Stimulated activated CD4-positive, alpha-beta T cell treated with anti-CD3 and anti-CD28 coated beads, Interleukin-2, amount 100 ng/mL, for 24 hours (primary cell): ENCODE measurements at places on chromosomes 4 and X.

DNA sequence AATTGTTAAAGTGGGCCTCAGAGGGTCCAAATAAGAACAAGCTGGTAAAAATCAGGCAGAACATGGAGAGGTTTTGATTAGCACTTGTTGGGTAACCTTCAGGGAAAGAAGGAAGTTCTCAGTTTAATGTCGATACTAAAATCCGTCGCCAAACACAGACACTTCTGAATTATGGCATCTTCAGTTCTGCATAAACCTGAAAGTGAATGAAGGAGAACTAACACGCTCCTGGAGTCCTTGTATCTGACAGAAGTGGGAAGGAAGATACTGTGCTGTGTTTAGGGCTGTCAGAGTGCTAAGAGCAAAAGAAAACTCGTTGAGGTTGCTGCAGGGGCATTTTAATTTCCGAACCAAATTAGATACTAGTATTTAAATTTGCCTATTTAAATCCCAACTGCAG, 106.2 kb downstream of the TMA16 start:
- DNase-seq: no peak

- peak; percentile 15 for DNase-seq
Measured at GRCh38 chr4:151408380-151408629, 671 bp upstream of the FHIP1A start.

DNA sequence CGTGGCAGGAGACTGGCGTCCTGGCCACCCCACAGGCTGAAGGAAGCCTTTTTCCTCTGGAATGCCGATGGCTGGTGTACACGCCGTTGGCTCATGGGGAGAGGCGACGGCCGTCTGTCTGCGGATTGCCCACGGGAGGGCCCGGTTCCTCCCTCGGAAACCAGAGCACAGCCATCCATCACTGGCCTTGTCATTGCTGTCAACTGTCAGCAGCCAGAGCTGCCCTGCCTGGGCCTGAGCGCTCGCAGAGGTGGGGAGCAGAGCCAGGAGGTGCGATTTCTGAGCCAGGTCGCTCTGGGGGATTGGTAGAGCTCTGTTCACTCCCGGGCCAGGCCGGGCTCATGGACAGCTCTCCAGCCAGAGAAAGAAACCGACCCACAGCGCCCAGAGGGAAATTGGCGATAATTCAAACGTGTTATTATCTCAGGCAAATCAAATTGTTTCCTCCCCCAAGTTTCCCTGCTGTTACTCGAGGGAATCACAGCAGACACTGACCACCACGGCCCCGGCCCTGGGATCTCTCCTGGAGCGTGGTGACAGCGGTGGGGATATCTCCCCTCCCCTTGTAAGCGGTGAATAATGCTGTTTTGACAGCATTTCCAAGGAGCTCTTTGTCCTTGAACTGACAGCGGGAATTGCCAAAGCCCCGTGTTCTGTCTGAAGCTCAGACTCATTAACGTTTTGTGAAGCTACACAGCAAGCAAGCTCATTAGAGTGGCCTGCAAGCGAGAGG, 220.9 kb upstream of the PSAPL1 start:
- DNase-seq: no peak

DNA sequence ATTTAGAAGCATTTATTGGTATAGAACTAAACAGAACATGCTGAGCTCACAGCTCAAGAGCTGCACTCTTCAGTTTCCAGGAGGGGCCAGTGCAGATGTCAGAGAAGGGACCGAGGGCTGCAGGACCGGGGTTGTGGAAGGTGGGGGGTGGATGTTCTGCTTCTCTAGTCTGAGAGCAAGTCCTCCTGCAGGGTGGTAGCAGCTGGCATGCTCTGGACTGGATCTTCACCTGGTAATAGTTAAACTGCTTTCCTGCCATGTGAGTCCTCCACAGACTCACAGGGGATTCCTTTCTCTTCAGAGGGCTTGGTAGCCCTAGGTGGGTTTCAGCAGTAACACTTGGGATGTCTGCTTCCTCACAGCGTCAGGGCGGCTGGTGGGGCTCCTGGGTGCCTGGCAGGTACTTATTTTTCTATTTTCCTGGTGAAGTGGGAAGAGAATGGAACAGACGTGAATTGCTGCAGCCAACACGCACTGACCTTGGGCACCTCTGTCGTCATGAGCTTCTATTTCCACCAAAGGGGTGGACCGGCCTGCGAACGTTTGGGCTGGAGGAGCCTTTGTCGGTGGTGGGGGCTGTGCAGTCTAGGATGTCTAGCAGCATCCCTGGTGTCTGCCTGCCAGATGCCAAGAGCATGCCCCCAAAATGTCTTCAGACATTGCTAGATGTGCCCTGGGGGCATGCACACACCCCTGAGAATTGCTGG, 2.5 kb downstream of the MAEA start:
- DNase-seq: no peak

- DNase-seq: no peak
Measured at GRCh38 chrX:109281483-109282275, 200.2 kb downstream of the GUCY2F start.

GRCh38 chr4:142550965-142551364, 295.1 kb downstream of the INPP4B start:
- no peak for DNase-seq

GRCh38 chr4:183106839-183107238, 7.8 kb downstream of the WWC2 start:
- no peak for DNase-seq

DNA sequence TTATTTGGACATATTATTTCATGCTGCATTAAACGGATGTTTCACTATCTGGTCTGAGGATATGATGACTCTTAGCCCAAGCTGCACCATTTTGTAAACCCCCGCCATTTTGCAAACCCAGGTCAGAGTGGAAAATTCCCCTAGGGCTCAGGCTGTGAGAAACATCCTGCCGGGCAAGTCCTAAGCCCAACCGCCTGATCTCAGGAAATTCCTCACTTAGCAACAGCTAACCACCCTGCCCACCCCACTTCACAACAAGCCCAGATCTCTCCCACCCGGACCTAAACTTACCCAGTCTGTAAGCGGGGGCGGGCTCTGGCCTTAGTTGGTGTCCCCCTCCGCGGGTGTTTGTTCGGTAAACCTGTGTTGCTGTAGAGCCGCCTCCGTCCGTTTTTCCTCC, 2747.1 kb downstream of the PCDH7 start:
- no peak for DNase-seq

DNA sequence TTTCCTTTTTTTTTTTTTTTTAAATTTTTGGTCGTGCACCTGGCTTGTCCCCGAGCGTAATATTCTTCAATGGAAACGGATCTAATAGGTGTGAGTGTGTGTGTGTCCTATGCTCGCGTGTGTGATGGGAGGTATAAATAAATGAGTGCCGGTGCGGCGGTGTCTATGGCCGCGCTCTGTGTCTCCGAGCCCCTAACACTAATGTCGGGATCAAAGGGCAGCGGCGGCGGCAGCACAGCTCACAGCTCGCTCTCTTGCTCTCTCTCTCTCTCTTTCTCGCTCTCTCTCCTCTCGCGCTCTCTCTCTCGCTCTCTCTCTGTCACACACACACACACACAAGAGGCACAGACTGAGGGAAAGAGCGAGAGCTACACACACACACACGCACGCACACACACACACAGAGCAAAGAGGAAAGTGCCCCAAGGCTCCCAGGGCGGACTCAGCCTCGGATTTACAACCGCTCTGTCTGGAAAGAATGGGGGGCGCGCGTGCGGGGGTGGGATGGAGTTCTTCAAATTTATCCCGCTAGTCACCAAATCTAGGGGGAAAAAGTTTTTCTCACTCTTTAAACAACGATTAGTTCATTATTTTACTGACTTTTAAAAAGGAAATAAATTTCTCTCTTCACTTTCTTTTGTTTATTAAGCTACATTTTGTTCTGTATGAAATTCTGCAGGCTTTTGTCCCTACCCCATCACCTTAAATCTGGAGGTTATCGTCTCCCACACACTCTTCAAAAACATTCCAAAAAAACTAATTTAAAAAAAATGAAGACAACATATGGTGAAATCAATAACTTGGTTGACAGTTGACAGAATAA, at the start of gene ZNF827:
ZNF827 (minus strand) TSS at position 206 of the 823 bp plus-strand sequence. CDS start 416 bp downstream, outside the sequence.
- peak; percentile 66 for DNase-seq

DNA sequence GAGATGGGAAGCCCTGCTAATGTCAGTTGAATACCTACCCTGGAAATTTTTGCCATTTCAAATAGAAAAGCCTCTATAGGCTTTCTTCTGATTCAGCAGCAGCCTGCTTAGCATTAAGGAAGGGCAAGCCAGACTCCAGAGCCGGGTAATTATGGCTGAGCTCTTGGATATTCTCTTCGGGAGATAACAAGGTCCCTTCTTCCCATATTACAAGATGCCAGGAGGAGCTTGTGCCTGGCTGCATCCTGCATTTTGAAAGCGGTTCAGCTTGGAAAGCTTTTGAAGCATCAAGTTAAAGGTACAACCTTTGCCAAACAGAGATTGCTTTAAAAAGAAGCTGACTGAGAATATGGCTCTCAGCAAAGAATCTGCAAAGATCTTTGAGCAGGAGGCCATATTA, 399.6 kb upstream of the RPS6KA3 start:
- no peak for DNase-seq
